Activated CD8-positive, alpha-beta memory T cell treated with anti-CD3 and anti-CD28 coated beads for 36 hours (primary cell): ENCODE measurements at places on chromosomes 12 and 14. TPM values are rescaled to one million over a fixed set of nuclear protein-coding genes. Genes with fewer than 3 reads are reported as not detected.

The SPTB gene
- total RNA-seq, result 0.19 TPM

The NELL2 gene
- 50.0 TPM for total RNA-seq

The AQP5 gene
- total RNA-seq, result not detected

The CCDC177 gene
- not detected for total RNA-seq

The GABARAPL1 gene
- total RNA-seq, result 12.7 TPM

The HELB gene
- 12.1 TPM for total RNA-seq

The OASL gene
- 3.3 TPM for total RNA-seq

The CELA1 gene
- not detected for total RNA-seq

The KRT75 gene
- not detected for total RNA-seq

The IFNG-AS1 gene
- total RNA-seq, result 0.46 TPM

The FUT8 gene
- 95.2 TPM for total RNA-seq

The PLCZ1 gene
- not detected for total RNA-seq

The ZCCHC8 gene
- 35.2 TPM for total RNA-seq

The TXNRD1 gene
- total RNA-seq, result 112 TPM

The KSR2 gene
- not detected for total RNA-seq

The GLS2 gene
- 3.1 TPM for total RNA-seq

The SMARCC2 gene
- 108 TPM for total RNA-seq

The CIDEB gene
- 14.2 TPM for total RNA-seq

The CLEC4D gene
- total RNA-seq, result not detected

The BTBD7 gene
- total RNA-seq, result 17.2 TPM

The SCN8A gene
- 1.3 TPM for total RNA-seq

The NOXRED1 gene
- total RNA-seq, result 0.27 TPM

The ART4 gene
- total RNA-seq, result not detected

The LDHB gene
- total RNA-seq, result 1,753 TPM

The ERBB3 gene
- total RNA-seq, result 1.1 TPM

The C14orf180 gene
- total RNA-seq, result not detected

The ARHGEF25 gene
- total RNA-seq, result 1.6 TPM
